ENCODE measurements at places on chromosomes 11 and 22. TPM values are rescaled to one million over a fixed set of nuclear protein-coding genes. Genes with fewer than 3 reads are reported as not detected.

The DDI1 gene
- not detected for total RNA-seq

The CSRP3 gene
- total RNA-seq, result not detected

The ADAMTS8 gene
- 0.32 TPM for total RNA-seq

The XKR3 gene
- total RNA-seq, result not detected

The CYP2D6 gene
- 0.60 TPM for total RNA-seq

The ELMOD1 gene
- total RNA-seq, result under 0.01 TPM

The KREMEN1 gene
- total RNA-seq, result 3.9 TPM

The ANO3 gene
- total RNA-seq, result 1.3 TPM

The MRGPRX3 gene
- total RNA-seq, result not detected

The CELF1 gene
- total RNA-seq, result 60.3 TPM

The BBOX1 gene
- not detected for total RNA-seq

The MB gene
- total RNA-seq, result not detected

Data from bronchial smooth muscle cell (primary cell).